Colonic mucosa (tissue), 4 donors: ENCODE measurements at places on chromosomes 2 and 18. TPM values are rescaled to one million over a fixed set of nuclear protein-coding genes. Genes with fewer than 3 reads are reported as not detected.

DNA sequence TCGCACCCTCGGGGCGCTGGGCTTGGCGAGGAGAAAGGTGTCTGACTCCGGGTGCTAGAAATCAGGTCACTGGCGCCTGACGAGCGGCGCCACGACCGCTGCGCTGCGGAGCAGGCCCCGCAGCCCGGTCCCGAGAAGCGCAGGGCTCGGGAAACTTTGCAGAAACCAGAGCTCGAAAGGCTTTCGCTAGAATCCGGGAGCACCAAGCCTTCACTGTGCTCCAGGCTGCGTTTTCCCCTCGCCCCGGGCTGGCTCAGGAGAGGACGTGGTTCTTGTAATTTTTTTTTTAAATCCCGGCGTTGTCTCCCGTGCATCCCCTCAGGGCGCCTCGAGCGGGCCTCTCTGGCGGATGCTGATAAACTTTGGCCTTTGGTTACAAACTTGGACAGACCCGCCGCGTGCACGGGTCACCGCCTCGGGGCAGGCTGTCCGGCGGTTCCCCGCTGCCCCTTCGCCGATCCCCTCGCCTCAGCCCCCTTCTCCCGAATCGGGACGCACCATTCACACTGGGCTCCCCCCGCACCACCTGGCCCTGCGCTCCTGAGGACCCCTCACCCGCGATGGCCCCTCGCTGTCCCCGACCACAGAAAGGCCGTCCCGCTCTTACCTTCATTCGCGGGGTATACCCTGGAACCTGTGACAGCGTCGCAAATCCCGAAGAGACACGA, 419 bp downstream of the EPHA4 start:
- DNase-seq = peak; percentile 59

GRCh38 chr2:191001032-191001431, 12.9 kb downstream of the STAT1 start:
- DNase-seq = no peak

The SESTD1 gene
- total RNA-seq = 41.3 TPM

DNA sequence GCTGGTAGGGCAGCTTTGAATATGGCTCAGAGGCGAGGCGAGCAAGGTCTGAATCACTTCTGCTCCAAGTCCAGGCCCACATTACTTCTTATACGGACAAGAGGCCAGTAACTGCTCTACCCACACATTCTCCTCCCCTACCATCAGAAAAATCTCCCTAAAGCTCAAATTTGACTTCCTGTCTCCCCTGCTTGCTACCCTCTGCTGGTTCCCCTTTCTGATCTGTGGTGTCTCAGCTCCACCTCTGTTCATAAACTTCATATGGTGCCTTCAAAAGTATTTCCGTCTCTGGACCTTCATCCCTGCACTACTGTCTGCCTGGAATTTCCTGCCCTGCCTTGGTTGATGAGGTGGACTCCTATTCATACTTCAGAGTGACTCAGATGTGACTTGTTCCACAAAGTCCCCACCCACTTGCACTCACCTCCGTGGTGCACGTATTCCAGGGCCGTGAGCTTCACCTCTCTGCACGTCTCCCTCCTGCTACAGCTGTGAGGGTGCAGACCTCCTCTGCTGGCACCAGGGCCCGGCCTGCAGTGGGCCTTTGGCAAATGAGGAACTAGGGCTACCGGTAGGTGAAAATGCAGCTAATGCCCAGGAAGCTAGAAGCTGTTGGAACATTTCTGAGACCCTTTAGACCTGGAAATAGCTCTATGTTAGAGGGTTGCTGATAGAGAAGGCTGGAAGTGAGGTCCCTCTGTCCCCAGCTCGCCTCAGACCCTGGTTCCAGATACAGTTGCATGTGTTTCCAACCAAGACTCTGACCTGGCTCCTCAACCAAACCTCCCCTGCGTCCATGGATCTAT, 24.6 kb upstream of the KCMF1 start:
- peak; percentile 86 for DNase-seq

- no peak for DNase-seq
Measured at GRCh38 chr18:46712406-46712805, 44.4 kb downstream of the ST8SIA5 start.

DNA sequence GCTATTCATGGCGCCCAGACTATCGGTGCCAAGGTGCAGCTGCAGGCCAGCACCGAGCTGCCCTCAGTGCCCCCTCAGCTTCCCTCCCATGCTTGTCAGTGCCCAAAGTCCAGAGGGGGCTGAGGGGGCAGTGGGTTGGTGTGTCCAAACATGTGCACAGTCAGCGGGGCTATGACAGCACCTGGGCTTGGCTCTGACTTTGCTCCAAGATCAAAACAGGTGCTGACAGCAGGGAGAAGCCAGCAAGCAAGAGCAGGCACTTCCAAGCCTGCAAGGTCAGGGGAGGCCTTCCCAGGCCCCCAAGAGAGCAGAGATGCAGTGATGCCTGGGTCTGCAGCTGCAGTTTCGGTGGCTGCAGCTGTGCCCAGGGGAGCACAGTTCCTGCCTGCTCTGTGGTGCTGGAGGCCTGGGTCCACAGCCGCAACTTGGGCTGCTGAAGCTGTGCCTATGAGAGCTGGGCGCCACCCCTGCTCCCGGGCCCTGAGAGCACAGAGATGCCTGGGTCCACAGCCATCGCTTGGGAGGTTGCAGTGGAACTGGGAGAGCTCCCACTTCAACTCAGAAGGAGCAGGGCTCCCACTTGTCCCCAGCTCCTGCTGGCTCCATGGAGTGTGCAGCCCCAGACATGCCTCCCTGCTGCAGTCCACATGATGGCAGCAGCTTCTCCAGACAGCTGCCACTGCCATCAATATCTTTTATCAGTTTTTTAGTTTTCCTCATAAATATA, 775.3 kb upstream of the POU3F3 start:
- DNase-seq = no peak

GRCh38 chr18:10852385-10853303, 296.7 kb downstream of the PIEZO2 start:
- DNase-seq = no peak

The L3MBTL4 gene
- total RNA-seq = 3.5 TPM

The KCTD1 gene
- total RNA-seq = 13.3 TPM

DNA sequence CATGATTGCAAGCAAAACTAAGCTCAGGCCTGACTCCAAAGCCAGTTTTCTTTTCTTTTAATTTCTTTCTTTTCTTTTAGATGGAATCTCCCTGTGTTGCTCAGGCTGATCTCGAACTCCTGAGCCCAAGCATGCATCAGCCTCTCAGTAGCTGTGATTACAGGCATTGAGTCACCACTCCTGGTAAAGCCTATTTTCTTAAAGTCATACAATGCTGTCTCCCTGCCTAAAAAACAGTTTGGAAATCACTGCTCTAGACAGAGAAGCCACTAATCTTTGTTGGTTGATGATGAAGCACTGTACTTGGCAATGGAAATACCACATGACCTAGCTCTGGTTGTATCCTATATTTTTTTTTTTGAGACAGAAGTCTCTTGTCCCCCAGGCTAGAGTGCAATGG, 33.1 kb upstream of the ZNF532 start:
- no peak for DNase-seq

DNA sequence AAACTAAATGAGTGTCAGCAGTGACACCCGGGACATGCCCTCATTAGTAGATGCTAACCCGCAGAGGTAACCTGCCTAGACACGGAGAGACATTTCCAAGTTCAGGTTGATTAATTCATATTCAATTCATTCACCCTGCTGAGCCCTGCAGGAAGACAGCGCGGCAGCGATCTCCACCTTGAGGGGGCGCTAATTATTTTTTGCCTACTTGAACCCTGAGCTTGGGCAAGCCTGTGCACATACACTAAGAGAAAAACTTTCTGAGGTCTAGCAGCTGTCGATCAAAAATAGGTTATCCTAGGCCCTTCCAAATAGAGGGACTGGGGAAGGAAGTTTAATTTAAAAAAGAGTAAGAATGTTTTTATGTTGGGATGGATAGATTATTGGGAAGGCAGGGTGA, 1.3 kb upstream of the LYPD6 start:
- peak; percentile 35 for DNase-seq

The LONRF2 gene
- total RNA-seq = 0.17 TPM

DNA sequence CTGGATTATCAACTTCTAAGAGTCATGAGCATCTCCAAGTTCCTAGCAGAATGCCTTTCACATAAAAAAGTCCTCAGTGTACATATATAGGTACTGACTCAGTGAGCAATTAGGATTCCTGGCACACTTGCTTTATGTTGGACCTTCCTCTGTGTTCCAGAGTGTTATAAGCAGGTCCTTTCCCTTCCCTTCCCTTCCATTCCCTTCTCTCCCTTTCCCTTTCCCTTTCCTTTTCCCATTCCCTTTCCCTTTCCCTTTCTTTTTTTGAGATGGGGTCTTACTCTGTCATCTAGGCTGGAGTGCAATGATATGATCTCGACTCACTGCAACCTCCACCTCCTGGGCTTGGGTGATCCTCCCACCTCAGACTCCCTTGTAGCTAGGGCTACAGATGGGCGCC, 48.7 kb downstream of the SCN3A start:
- DNase-seq = no peak

DNA sequence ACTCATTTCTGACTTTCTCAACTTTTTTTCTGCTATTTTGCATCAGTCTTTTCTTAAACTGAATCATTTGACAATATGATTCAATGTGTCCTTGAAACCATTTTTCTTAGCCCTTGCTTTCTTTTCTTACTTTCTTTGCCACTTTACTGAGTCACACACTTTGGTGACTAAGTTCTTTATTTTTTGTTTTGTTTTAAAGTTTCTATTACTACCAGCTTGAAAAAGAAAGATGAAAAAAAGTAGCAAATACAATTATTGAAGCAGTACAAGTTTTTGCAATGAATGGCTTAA, 116.5 kb downstream of the DOCK10 start:
- DNase-seq = no peak

- no peak for DNase-seq
Measured at GRCh38 chr2:148172131-148172753, 151.4 kb downstream of the MBD5 start.

The SPRED2 gene
- total RNA-seq = 36.9 TPM

The SGO2 gene
- total RNA-seq = 19.5 TPM

The RAB6C gene
- total RNA-seq = 0.08 TPM

The CNOT11 gene
- total RNA-seq = 58.3 TPM

The RMDN2 gene
- 26.5 TPM for total RNA-seq

The NETO1 gene
- total RNA-seq = not detected

GRCh38 chr18:79787527-79787864, 10.2 kb upstream of the KCNG2 start:
- DNase-seq = no peak

The HOXD12 gene
- total RNA-seq = not detected

GRCh38 chr18:8559612-8560186, 49.5 kb upstream of the RAB12 start:
- no peak for DNase-seq

GRCh38 chr2:106997204-106997603, 111.2 kb upstream of the ST6GAL2 start:
- DNase-seq = no peak

DNA sequence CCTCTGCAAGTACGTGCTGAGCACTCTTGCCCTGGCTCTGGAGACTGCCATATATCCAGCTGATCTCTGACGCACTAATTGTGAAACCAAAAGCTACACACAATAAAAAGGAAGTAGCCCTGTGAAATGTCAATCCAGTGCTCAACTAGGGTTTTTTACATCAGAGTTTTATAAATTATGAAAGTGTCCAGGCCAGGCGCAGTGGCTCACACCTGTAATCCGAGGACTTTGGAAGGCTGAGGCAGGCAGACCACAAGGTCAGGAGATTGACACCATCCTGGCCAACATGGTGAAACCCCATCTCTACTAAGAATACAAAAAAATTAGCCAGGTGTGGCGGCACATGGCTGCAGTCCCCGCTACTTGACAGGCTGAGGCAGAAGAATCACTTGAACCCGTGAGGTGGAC, 24.5 kb upstream of the PEX13 start:
- DNase-seq = no peak

The DLGAP1 gene
- total RNA-seq = 0.25 TPM

GRCh38 chr18:41687138-41687537, 267.9 kb upstream of the PIK3C3 start:
- DNase-seq = no peak

DNA sequence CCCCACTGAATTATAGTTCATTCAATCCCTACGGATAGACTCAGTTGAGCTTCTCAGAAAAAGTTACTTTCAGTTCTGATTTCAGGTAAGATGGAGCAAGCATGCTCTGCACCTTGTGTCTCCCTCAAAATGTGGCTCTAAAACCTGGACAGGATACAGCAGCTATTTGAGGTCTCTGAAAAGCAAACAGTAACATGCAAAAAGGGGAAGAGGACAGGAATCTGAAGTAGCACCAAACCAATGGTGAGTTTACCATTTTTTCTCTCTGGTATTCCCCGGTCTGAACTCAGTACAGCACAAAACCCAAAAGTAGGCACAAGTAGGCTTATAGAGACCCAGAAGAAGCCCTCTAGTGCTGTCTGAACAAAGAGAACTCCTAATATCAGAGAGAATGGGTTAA, 34.1 kb downstream of the LANCL1 start:
- no peak for DNase-seq

The AFF3 gene
- total RNA-seq = 0.86 TPM

The CLEC4F gene
- 0.12 TPM for total RNA-seq

GRCh38 chr2:231123362-231123898, 1.4 kb downstream of the HTR2B start:
- no peak for DNase-seq

DNA sequence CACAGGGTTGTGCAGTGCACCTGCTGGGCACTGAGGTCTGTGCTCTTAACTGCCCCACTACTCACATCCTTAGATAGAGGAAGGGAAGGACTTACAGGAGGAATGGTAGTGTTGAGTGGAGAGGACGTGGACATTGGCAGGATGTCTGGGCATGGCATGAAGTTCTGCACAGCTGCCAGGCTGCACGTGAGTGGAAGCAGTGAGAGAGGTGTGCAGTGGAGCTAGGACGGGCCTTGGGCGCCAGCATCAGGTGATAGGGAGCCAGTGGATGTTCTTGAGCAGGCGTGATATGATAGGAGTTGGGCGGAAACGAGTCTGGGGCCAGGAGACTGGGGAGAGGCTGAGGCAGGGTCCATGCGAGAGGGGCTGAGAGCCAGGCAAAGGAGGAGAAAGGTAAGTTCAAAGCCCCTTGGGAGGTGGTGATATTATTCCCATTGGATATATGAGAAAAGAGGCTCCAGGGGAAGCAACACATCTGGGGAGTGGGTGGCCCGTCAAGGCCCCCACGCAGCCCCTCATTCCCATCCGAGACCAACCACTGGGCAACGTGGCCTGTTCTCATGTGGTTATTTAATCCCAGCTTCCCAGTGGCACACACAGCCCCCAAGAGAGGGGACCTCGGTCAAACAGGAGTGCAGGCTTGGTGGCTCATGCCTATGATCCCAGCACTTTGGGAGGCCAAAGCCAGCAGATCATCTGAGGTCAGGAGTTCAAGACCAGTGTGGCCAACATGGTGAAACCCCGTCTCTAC, 45.7 kb upstream of the SNED1 start:
- peak; percentile 14 for DNase-seq

- DNase-seq = no peak
Measured at GRCh38 chr2:22143840-22144239, 1020.1 kb downstream of the TDRD15 start.
